Ovary (tissue), 10 donors: ENCODE measurements at places on chromosomes 1 and 21. TPM values are rescaled to one million over a fixed set of nuclear protein-coding genes. Genes with fewer than 3 reads are reported as not detected.

- no peak overlapping the region for H3K4me3 ChIP-seq
- no peak overlapping the region for H3K27ac ChIP-seq
- no peaks in the 10 kb centered on the region for H3K36me3 ChIP-seq
- peak; percentile 76 for DNase-seq
Measured at GRCh38 chr1:41537788-41538351, 53.4 kb upstream of the EDN2 start.

DNA sequence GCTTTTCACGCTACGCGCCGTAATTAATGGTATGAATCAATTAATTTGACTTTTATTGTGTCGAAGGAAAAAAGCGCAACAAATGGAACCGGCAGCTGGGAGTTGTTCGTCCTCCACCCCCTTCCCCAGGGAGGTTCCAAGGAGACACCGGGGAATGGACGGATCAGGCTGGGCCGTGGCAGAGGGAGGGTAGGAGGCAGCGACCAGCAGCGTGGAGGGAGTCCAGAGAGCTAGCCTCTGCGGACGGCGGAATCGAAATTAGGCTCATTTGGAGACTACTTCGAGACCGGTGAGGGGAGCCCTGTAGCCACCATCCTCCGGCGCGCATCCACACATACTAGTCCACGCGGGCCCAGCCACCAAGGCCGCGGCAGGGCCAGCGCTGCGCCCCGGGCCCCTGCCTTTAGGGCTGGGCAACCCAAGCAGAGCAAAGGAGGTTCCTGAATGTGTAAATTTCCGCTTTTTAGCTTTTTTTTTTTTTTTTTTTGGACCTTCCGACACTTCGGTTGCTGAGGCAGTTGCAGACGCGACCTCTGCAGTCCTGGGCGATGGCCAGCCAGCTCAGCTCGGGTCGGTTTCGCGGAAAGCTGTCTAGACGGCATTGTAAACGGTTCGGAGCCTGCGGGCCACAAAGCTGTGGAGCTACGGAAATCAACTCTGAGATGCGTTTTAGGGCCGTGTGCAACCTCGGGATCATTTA is 2.2 kb upstream of the FOXD3 start:
- no peak overlapping the region for H3K4me3 ChIP-seq
- no peak overlapping the region for H3K27ac ChIP-seq
- peaks cover 12% of the 10 kb centered on the region for H3K4me1 ChIP-seq
- DNase-seq: no peak
- H3K36me3 ChIP-seq: no peaks in the 10 kb centered on the region
- peaks cover 13% of the 10 kb centered on the region for H3K27me3 ChIP-seq

DNA sequence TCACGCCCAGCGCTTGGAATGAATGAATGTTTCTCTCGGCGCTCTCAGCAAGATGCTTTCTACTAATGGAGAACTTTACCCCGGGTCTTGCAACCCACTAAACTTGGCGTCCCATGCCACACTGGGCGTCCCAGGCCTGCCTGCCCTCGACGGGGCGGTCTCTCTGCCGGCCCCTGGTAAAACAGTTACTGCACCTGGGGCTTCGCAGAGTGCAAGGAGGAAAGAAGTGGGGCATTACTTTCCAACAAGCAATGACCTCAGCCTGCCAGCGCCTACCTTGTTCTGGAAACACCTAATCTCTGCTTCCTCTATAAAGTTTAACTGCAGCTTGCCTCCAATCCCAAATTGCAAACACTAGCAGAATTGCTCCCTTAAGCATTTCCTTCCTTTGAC is 27.8 kb upstream of the NFIA start:
- no peak for DNase-seq
- peaks cover 8% of the 10 kb centered on the region for H3K4me1 ChIP-seq
- H3K27me3 ChIP-seq: no peaks in the 10 kb centered on the region
- no peak overlapping the region for H3K4me3 ChIP-seq
- no peak overlapping the region for H3K27ac ChIP-seq

DNA sequence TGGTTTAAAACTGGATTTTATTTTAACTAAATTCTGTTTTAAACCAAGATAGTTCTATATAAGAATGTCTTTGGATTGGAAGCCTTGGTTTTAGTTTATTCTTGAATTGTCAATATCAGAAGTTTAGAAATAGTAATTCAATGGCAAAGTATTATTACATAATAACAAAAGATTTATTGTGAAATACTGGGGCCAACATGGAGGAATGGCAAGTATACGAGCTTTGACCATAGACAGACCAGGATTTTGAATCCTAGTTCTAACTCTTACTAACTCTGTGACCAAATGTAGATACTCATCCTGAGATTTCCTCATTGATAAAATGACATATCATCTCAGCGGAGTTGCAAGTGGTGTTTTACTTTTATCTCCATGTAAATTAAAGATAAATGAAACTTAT is 63.3 kb downstream of the CAMSAP2 start:
- H3K36me3 ChIP-seq: no peaks in the 10 kb centered on the region
- H3K27ac ChIP-seq: no peak overlapping the region
- no peak for DNase-seq
- no peaks in the 10 kb centered on the region for H3K27me3 ChIP-seq
- no peaks in the 10 kb centered on the region for H3K4me1 ChIP-seq
- no peak overlapping the region for H3K4me3 ChIP-seq

- H3K27me3 ChIP-seq: no peaks in the 10 kb centered on the region
- no peaks in the 10 kb centered on the region for H3K36me3 ChIP-seq
- H3K4me1 ChIP-seq: no peaks in the 10 kb centered on the region
Measured at GRCh38 chr1:57845041-57845440, 421.2 kb upstream of the DAB1 start.

Gene RPS8
- total RNA-seq: 10,301 TPM

Gene MAP1LC3C
- 0.67 TPM for total RNA-seq

Gene SH3BGRL3
- total RNA-seq: 61.1 TPM

Gene PLA2G2C
- total RNA-seq: not detected
